ENCODE measurements at places on chromosomes 2 and 18. TPM values are rescaled to one million over a fixed set of nuclear protein-coding genes. Genes with fewer than 3 reads are reported as not detected.
A peak's percentile ranks its signal among the peaks of the same experiment; 100 is the strongest.

Gene LINC00305
- total RNA-seq = not detected

Gene SPR
- total RNA-seq = 13.0 TPM

Gene ARL4C
- 10.4 TPM for total RNA-seq

Gene CNGA3
- not detected for total RNA-seq

Gene IGFBP2
- 873 TPM for total RNA-seq

DNA sequence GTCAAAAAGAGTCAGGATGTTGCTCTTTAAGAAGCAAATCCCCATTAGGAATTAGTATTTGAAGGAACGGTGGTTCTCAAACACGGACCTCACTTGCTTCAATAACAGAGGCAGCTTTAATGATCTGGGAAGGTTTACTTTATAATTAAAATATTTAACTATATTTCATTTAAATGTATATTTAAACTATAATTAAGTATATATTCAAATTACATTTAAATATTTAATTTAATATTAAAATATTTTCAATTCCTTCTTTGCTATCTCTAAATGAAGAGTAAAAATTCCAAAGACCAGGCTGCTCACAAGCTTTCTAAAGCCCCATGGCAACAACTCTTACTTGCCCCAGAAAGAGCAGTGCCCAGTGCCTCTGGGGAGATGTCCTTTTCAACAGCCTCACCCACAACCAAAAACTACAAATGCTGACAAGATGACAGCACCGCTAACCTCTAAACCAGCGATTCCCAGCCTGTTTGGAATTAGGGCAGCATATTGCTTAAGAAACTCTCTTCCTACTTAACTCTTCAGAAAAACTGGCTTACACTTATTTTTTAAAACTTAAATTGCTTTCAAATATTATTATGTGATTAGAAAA is 62.9 kb upstream of the POU3F3 start:
- H3K4me1 ChIP-seq = peaks cover 35% of the 10 kb centered on the region
- H3K27me3 ChIP-seq = peaks cover 12% of the 10 kb centered on the region
- DNase-seq = no peak
- H3K36me3 ChIP-seq = no peaks in the 10 kb centered on the region
- no peak overlapping the region for H3K27ac ChIP-seq

- H3K36me3 ChIP-seq = peaks cover 18% of the 10 kb centered on the region
- DNase-seq = no peak
Measured at GRCh38 chr18:53509886-53510285, 714.6 kb downstream of the MBD2 start.

GRCh38 chr18:13726972-13727331 is 479 bp downstream of the RNMT start:
- H3K4me1 ChIP-seq = peaks cover 27% of the 10 kb centered on the region
- peak overlapping the region; percentile 91 for H3K4me3 ChIP-seq
- DNase-seq = peak; percentile 52
- peaks cover 5% of the 10 kb centered on the region for H3K36me3 ChIP-seq

GRCh38 chr18:29418136-29418535 is 1241.2 kb upstream of the CDH2 start:
- no peaks in the 10 kb centered on the region for H3K4me1 ChIP-seq
- no peak overlapping the region for H3K4me3 ChIP-seq
- no peaks in the 10 kb centered on the region for H3K27me3 ChIP-seq
- peaks cover 41% of the 10 kb centered on the region for H3K36me3 ChIP-seq
- DNase-seq = no peak

DNA sequence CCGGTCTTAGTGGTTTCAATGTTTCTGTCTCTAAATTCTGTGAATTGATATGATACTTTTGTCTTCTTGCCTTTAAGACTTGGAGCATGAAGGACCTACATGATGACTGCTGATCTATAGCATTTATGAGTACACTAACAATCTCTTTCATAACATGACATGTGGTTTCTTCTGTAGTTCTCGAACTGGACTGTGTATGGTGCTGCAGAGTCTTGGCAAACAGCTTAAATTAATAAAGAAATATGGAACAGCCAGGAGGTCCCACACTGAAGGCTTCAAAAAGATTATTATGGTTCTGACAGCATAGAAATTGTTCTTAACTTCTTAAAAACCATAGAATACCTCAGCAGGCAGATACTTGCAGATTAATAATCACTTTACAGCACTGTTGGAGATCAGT is 145.0 kb downstream of the DCC start:
- no peak overlapping the region for H3K27ac ChIP-seq
- 0 out of 2 replicates have a peak, but pooled peaks cover 3% of the 10 kb centered on the region for H3K4me1 ChIP-seq
- no peak overlapping the region for H3K4me3 ChIP-seq
- H3K36me3 ChIP-seq = no peaks in the 10 kb centered on the region
- H3K27me3 ChIP-seq = no peaks in the 10 kb centered on the region

DNA sequence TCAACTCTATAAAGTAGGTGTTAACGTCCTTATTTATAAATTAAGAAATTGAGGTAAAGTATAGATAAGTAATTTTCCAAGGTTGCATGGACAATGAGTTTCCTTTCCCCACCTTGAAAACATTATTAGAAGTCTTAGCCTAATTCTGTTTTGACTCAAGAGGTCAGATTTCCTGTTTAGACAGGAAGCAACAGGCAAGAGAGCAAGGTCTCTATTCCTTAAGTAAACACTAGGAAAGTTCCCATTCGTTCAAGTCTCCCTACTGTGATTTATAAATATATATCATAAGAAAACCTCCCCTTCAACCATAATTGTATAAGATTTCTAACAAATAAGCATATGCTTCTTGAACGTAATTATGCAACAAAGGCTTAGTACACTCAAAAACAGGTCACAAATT is 40.3 kb downstream of the CLASP1 start:
- peaks cover 5% of the 10 kb centered on the region for H3K4me1 ChIP-seq
- DNase-seq = no peak
- no peak overlapping the region for H3K27ac ChIP-seq
- no peaks in the 10 kb centered on the region for H3K27me3 ChIP-seq
- H3K4me3 ChIP-seq = no peak overlapping the region
- peaks cover 16% of the 10 kb centered on the region for H3K36me3 ChIP-seq

- no peaks in the 10 kb centered on the region for H3K36me3 ChIP-seq
- peaks cover 7% of the 10 kb centered on the region for H3K4me1 ChIP-seq
- no peak overlapping the region for H3K27ac ChIP-seq
- H3K4me3 ChIP-seq = no peak overlapping the region
Measured at GRCh38 chr18:79802298-79802697, 4.6 kb downstream of the KCNG2 start.

DNA sequence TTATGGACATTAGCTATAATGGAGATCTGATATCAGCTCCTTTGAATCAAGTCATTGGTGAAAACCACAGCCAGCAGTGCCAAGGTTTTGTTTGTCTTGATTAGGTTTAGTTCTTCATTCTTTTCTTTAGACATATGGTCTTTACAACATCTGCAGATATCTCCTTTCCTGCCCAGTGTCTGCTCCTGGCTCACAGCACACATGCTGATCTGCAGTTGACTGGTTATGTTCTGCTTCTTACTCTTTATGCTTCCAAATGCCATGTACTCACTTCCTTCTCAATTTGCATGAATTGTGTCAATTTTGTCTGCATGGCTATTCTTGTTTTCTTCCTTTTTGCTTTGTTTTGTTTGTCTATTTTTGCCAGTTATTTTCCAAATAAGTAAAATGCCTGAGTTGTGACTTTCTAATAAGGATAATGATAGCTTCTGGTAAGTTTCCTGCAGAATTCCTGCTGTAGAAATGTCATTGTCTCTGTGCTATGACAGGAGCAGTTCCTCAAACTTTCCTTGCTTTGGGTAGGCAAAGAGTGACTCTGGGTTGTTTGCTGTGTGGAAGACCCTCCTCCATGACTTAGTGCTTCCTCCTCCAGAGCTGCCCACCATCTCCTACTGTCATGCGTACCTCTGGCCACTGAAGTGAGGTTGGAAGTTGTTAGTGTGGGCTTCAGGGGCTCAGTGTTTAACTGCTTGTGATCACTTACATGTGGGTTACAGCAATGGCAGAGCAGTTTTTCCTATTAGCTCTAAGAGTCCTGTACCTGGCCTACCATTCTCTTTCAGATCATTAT is 8.2 kb downstream of the ARHGAP25 start:
- no peaks in the 10 kb centered on the region for H3K27me3 ChIP-seq
- no peak overlapping the region for H3K4me3 ChIP-seq
- H3K36me3 ChIP-seq = peaks cover 8% of the 10 kb centered on the region
- H3K4me1 ChIP-seq = peaks cover 31% of the 10 kb centered on the region
- DNase-seq = no peak

DNA sequence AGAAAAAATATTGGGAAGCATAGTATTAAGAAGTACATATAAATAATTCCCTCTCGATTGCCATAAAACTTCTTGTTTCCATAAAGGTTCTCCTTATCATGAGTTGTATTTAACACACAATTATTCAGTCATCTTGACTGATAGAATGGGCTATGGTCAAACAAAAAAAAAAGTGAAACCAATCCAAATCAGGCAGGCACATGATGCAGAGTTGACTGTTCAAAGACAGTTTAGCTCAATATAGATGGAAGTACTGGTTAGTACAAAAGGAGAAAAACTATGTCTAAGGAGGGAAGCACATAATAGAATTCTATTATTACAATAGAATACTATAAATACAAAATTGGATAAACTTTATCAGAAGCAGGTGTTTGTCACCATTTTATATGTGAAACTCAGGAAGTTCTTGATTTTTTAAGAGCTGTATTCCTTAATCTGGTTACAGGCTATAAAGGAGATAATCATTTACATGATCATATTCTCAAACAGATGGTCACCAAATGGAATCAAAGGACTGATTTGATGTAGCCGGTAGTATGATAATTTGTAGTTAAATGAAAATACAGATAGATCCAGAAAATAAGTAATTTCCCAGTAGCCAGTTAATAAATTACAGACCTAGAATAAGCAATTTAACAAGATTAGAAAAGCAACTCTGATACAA is 18.2 kb upstream of the CALCRL start:
- H3K4me1 ChIP-seq = 0 out of 2 replicates have a peak, but pooled peaks cover 5% of the 10 kb centered on the region
- no peaks in the 10 kb centered on the region for H3K36me3 ChIP-seq
- no peak overlapping the region for H3K27ac ChIP-seq
